Left lung (tissue), 14 donors: ENCODE measurements at places on chromosomes 13 and 19. TPM values are rescaled to one million over a fixed set of nuclear protein-coding genes. Genes with fewer than 3 reads are reported as not detected.
A peak's percentile ranks its signal among the peaks of the same experiment; 100 is the strongest.

GRCh38 chr19:51422053-51422448 lies 4.6 kb upstream of the SIGLEC10 start:
- H3K27ac ChIP-seq: no peak overlapping the region
- H3K27me3 ChIP-seq: peaks cover 54% of the 10 kb centered on the region
- no peaks in the 10 kb centered on the region for H3K36me3 ChIP-seq
- H3K4me1 ChIP-seq: peaks cover 45% of the 10 kb centered on the region
- no peak overlapping the region for H3K4me3 ChIP-seq

The CDX2 gene
- total RNA-seq: not detected

DNA sequence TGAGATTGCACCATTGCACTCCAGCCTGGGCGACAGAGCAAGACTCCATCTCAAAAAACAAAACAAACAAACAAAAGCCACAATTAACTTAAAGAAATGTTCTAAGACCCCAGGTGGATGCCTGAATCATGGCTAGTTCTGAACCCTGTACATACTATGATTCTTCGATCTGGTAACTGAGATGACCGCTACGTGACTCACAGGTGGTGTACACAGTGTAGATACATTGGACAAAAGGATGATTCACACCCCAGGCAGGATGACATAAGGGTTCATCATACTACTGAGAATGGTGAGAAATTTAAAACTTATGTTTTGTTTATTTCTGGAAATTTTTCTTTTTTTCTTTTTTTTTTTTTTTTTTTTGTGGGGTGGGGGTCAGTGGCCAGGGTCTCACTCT lies 6.5 kb downstream of the ZNF426 start:
- H3K36me3 ChIP-seq: peaks cover 43% of the 10 kb centered on the region
- H3K4me1 ChIP-seq: peaks cover 2% of the 10 kb centered on the region
- H3K4me3 ChIP-seq: no peak overlapping the region
- DNase-seq: no peak
- no peak overlapping the region for H3K27ac ChIP-seq
- no peaks in the 10 kb centered on the region for H3K27me3 ChIP-seq

GRCh38 chr13:73687929-73688328 lies 446.3 kb downstream of the KLF12 start:
- no peaks in the 10 kb centered on the region for H3K27me3 ChIP-seq
- no peak overlapping the region for H3K4me3 ChIP-seq
- no peaks in the 10 kb centered on the region for H3K4me1 ChIP-seq
- H3K36me3 ChIP-seq: no peaks in the 10 kb centered on the region

The FREM2 gene
- 12.4 TPM for total RNA-seq

- peak overlapping the region; percentile 95 for H3K4me3 ChIP-seq
- peaks cover 26% of the 10 kb centered on the region for H3K4me1 ChIP-seq
- no peak for DNase-seq
- H3K27me3 ChIP-seq: no peaks in the 10 kb centered on the region
- no peaks in the 10 kb centered on the region for H3K36me3 ChIP-seq
- peak overlapping the region; percentile 95 for H3K27ac ChIP-seq
These were observed 1.1 kb downstream of the PPP6R1 start for GRCh38 chr19:55257461-55258420.

GRCh38 chr13:70310396-70311119 lies 202.3 kb upstream of the KLHL1 start:
- H3K27me3 ChIP-seq: no peaks in the 10 kb centered on the region
- H3K4me1 ChIP-seq: no peaks in the 10 kb centered on the region
- no peaks in the 10 kb centered on the region for H3K36me3 ChIP-seq
- H3K27ac ChIP-seq: no peak overlapping the region
- H3K4me3 ChIP-seq: no peak overlapping the region

- DNase-seq: peak; percentile 98
- H3K4me1 ChIP-seq: peaks cover 48% of the 10 kb centered on the region
- peak within 1 kb of the TSS; percentile 82 for H3K4me3 ChIP-seq
- H3K27me3 ChIP-seq: no peaks in the 10 kb centered on the region
These were observed at the start of gene CHMP2A for GRCh38 chr19:58554494-58555368. Gene CHMP2A (minus strand): TSS chr19:58555105. CDS start chr19:58554212, 893 bp downstream.

DNA sequence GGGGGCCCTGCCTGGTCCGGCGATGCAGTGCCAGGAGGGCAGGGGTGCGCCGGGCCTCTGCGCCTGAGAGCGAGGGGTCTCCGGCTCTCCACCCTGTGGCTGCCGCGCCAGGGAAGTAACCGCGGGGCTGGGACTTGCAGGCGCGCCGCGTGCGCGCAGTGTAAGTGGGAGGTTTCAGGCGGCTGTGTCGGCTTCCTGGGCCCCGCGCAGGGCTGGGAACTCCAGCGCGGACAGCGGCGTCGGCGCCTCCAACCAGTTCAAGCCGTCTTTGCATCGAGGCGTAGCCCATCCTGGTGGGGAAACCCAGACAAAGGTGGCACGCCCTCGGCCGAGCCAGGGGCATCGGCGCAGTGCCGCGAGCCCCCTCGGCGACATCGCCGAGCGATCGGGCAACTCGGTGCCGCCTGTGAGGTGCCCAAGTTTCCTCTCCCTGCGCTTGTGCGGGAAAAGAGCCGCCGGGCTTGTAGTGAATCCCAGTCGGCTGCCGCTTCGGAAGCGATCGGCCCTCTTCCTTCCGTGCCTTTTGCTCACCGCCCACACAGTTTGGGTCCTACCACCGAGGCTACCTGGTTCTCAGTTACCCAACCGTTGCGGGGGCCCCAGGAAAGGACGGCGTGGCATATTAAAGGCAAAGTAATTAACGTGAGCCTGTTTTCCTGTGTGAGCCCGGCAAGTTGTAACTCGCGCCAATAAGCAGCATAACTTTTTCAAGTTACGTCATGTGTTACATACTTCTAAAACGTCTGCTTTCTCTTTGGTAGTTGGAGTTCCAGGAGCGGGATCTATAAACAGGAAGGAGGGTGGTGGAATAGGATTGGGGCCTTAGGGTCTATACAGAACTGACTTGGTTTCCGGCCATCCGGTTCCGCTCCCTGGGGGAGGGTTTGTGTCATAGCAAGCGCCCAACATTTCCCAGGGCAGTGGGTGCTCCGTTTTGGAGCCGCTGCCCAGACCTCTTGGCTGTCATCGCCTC lies 1.2 kb downstream of the LRCH1 start:
- no peaks in the 10 kb centered on the region for H3K27me3 ChIP-seq
- peak; percentile 77 for DNase-seq
- H3K36me3 ChIP-seq: no peaks in the 10 kb centered on the region
- peaks cover 9% of the 10 kb centered on the region for H3K4me1 ChIP-seq
- peak overlapping the region; percentile 97 for H3K4me3 ChIP-seq
- H3K27ac ChIP-seq: peak overlapping the region; percentile 92

DNA sequence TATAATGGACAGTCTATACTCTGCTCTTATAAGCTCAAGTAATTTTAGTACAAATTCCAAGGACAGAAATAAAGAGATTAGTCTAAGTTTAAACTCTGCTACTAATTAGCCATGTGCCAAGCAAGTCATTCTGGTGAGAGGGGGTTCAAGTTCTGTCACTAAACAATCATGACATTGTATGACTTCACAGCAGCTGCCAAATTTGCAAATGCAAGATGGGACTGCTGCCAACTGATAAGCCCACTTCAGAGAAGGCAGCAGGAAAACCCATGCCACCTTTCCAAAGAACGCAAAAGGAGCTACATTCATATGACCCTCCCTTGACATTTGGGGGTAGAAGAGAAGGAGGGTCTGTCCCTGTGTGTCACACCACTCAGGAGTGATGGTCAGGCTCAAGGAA lies 60.7 kb upstream of the RFXAP start:
- H3K27me3 ChIP-seq: no peaks in the 10 kb centered on the region
- no peak overlapping the region for H3K4me3 ChIP-seq
- H3K27ac ChIP-seq: no peak overlapping the region
- no peaks in the 10 kb centered on the region for H3K4me1 ChIP-seq

DNA sequence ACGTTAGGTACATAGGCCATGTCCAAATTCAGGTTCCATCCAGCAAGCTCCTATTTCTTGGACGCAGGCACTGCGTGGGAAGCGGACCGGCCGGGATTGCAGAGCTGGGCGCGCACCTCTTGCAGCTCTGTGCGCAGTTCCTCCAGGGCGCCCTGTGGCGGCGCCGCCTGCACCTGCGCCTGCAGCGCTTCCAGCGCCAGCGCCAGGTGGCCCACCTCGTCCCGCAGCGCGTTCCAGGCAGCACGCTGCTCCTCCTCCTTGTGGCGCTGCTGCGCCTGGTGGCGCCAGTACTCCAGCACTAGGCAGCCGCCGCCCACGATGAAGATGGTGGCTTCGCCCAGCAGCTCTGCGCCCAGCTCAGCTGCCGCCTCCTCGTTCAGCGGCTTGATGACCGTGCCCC lies 31.1 kb downstream of the OPA3 start:
- no peaks in the 10 kb centered on the region for H3K27me3 ChIP-seq
- no peak overlapping the region for H3K4me3 ChIP-seq
- peak; percentile 67 for DNase-seq
- H3K27ac ChIP-seq: no peak overlapping the region
- no peaks in the 10 kb centered on the region for H3K4me1 ChIP-seq
- no peaks in the 10 kb centered on the region for H3K36me3 ChIP-seq

The LYPD3 gene
- total RNA-seq: 0.73 TPM

- H3K36me3 ChIP-seq: no peaks in the 10 kb centered on the region
- H3K27ac ChIP-seq: peak overlapping the region; percentile 3
- no peak for DNase-seq
These were observed 3.8 kb downstream of the MAMSTR start for GRCh38 chr19:48715681-48716171.

GRCh38 chr13:40235160-40235796 lies 431.2 kb downstream of the FOXO1 start:
- no peaks in the 10 kb centered on the region for H3K36me3 ChIP-seq
- H3K4me3 ChIP-seq: no peak overlapping the region
- H3K27ac ChIP-seq: no peak overlapping the region
- no peaks in the 10 kb centered on the region for H3K4me1 ChIP-seq
- H3K27me3 ChIP-seq: no peaks in the 10 kb centered on the region

- H3K27ac ChIP-seq: no peak overlapping the region
- DNase-seq: no peak
- no peaks in the 10 kb centered on the region for H3K36me3 ChIP-seq
- peaks cover 18% of the 10 kb centered on the region for H3K4me1 ChIP-seq
These were observed 5.2 kb downstream of the SPACA6 start for GRCh38 chr19:51698296-51698695.

DNA sequence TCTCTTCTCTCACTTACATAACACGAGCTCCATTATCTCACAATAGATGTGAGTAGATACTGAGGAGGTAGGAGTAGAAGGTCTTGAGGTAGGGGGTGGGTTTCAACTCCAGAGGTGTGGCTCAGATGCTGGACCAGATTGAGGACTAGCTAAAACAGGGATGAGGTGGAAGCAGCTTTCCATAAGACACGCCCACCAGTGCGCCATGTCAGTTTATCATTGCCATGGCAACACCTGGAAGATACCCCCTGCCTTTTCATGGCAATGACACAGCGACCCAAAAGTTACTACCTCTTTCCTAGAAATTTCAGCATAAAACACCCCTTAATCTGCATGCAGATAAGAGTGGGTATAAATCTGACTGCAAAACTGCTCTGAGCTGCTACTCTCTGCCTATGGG lies 44.1 kb downstream of the KCTD15 start:
- H3K27ac ChIP-seq: no peak overlapping the region
- H3K4me1 ChIP-seq: no peaks in the 10 kb centered on the region
- no peaks in the 10 kb centered on the region for H3K36me3 ChIP-seq
- H3K27me3 ChIP-seq: no peaks in the 10 kb centered on the region

- no peak for DNase-seq
- no peak overlapping the region for H3K27ac ChIP-seq
- no peak overlapping the region for H3K4me3 ChIP-seq
- H3K36me3 ChIP-seq: no peaks in the 10 kb centered on the region
These were observed 1135.0 kb downstream of the SLITRK1 start for GRCh38 chr13:82747291-82747690.

GRCh38 chr13:27219611-27220010 lies 31.7 kb upstream of the RPL21 start:
- H3K27ac ChIP-seq: no peak overlapping the region
- no peaks in the 10 kb centered on the region for H3K4me1 ChIP-seq
- no peak for DNase-seq

- H3K36me3 ChIP-seq: no peaks in the 10 kb centered on the region
- no peak for DNase-seq
- H3K27me3 ChIP-seq: peaks cover 6% of the 10 kb centered on the region
- H3K4me1 ChIP-seq: peaks cover 3% of the 10 kb centered on the region
These were observed 14.4 kb upstream of the PLEKHF1 start for GRCh38 chr19:29650772-29651387.

- H3K36me3 ChIP-seq: peaks cover 9% of the 10 kb centered on the region
- peak; percentile 91 for DNase-seq
- H3K4me1 ChIP-seq: no peaks in the 10 kb centered on the region
- peak within 1 kb of the TSS; percentile 92 for H3K4me3 ChIP-seq
- H3K27me3 ChIP-seq: no peaks in the 10 kb centered on the region
These were observed at the start of gene COG6 for GRCh38 chr13:39655569-39656324. Gene COG6 (plus strand): TSS chr13:39655662. CDS start chr13:39655727, 65 bp downstream.

The PGLYRP2 gene
- total RNA-seq: not detected

- H3K27me3 ChIP-seq: no peaks in the 10 kb centered on the region
- DNase-seq: peak; percentile 87
- peak overlapping the region; percentile 98 for H3K27ac ChIP-seq
- peaks cover 23% of the 10 kb centered on the region for H3K36me3 ChIP-seq
- H3K4me1 ChIP-seq: peaks cover 13% of the 10 kb centered on the region
These were observed 3.3 kb downstream of the LYL1 start for GRCh38 chr19:13099073-13099999.

The WDR88 gene
- total RNA-seq: not detected

DNA sequence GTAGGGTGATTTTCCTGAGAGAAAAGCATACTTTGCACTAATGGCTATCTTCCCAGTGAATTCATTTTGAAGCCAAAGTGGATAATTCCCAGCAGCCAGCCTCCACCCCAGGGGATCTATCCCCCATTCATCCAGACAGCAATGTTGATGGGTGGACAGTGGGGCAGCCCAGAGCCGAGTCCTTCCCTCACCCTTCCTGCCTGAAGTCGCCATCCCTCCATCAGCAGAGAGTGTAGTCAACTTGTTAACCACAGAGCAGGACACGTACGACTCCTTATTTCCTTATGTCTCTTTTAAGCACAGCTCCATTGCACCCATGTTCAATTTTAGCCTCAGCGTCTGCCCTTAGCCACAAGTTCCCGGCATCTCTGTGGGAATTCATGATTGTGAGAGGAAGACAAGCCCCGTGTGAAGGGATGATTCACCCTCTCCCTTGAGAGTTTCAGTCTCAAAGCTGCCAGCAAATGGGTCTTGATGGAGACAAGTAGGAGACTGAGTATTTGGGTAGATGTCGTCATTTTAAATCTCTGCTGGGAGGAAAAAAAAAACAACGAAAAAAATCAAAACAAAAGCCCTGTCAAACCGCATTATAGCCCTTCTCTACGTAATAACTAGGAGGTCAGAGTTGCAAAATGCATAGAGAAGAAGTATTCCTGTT lies 58.3 kb upstream of the MEDAG start:
- H3K4me3 ChIP-seq: no peak overlapping the region
- no peaks in the 10 kb centered on the region for H3K27me3 ChIP-seq
- no peaks in the 10 kb centered on the region for H3K4me1 ChIP-seq
- H3K27ac ChIP-seq: peak overlapping the region; percentile 40
- H3K36me3 ChIP-seq: no peaks in the 10 kb centered on the region
